NCI-H1092 (cell line): ENCODE measurements at places on chromosomes 4 and X.

DNA sequence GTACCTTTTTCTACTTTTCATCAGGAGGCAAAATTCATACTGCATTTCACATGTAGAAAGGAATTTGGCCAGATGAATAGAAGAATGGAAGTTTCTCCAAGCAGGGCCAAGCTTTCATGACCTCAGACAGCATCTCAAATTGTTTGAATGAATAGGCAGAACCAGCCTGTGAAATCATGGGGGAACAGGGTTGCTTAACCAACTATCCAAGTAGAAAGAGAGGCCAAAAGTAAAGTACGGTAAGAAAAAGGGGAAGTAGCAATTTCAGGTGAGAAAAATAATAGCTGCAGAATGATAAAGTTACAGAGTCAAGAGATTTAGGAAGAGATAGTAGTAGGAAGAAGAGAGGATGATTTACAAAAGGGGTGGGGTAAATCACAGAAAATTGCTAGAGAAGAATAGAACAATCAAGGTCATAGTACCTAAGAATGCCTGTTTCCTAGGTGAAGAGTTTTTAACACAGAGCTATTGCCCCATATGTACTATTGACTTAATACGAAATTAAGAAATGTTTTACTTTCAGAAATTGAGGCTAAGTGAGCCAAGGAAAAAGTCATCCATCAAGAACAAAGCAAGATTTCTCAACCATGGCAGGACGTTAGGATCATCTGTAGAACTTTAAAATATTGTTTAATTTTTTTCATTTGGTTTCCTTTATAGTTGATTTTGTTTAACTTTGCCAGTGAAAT is 177.1 kb upstream of the TET2 start:
- no peak for DNase-seq

- no peak for DNase-seq
Observed at GRCh38 chr4:21744046-21744445, 204.5 kb downstream of the KCNIP4 start.

GRCh38 chr4:78379040-78379439 is 172.5 kb upstream of the ANXA3 start:
- DNase-seq = no peak

DNA sequence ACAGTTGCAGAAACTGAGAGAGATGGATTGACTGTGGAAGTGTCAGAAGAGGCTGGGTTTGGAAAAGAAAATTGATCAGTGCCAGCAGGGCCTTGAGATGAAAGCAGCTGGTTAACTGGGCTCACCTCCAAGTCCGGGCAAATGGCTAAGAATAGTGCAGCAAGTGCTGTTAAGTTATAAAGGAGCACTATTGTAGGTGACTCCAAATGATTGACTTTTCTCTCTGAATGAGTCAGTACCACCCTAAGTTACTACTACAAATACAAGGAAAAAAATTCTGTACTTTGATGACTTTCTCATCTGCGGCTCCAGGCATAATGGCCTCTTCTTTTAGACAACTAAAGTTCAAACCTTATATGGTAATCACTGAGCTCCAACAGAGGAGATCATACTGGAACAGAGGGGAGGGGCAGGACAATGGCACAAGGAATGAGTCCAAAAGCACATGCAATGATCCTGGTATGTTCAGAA is 733.4 kb upstream of the INTU start:
- no peak for DNase-seq

- DNase-seq = no peak
Observed at GRCh38 chrX:122440832-122441231, 743.2 kb upstream of the GRIA3 start.

DNA sequence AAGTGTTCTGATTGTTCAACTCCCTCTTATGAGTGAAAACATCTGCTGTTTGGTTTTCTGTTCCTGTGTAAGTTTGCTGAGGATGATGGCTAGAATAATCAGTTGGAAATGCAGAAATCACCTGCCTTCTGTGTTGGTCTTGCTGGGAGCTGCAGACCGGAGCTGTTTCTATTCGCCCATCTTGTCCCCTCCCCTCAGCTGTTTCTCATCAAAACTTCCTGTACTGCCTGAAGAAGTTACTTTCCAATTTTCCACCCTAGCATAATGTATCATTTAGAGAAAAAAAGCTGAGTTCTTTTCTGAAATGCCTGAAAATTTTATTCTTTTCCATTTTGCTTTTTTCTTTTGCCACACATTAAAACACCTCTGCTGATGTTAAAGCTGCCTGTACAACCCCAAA is 167.6 kb downstream of the TEX13A start:
- no peak for DNase-seq

- DNase-seq = no peak
Observed at GRCh38 chr4:78863991-78864390, 75.2 kb downstream of the PAQR3 start.

DNA sequence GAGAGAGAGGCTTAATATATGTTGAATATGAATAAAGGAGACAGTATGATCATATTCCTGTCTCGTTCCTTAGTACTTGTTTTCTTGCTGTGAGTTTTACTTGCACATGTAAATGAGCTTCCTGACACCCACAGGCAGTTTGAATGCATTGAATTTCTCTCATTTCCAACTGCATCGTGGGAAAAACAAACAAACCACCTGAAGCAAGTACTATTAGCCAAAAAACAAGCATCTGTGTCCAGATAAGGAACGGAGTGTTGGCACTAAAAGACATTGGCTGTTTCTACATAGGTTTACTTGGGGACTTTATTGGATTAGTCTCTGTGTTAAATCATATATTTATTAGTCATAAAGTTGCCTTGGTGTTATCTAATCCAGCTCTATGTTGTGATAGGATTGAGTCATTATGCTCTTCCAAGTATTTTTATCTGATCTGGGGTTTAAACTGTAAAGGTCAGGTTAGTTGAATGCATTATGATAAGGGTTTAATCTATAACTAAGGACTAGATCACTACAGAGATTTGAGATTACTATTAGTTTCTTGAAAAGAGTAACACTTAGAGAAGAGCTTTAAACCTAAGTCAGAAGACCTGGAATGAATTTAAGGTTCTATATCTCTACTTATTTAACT is 339.0 kb upstream of the SPANXN4 start:
- DNase-seq = no peak

DNA sequence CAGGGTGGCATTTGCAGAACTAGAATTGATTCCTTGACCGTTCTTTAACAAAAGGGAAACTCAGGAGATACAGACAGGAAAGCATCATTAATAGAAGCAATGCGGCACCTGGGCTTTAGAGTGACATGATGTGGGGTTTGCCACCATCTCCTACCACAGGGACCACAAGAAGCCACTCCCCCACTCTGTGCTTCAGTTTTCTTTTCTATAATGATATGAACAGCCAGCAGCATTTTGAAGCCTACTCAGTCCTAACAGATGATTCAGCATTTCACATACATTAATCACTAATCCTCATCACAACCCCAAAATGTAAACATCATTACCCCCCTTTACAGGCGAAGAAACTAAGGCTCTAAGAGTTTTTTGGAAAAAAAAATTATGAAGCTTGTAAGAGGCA is 22.9 kb downstream of the CCDC149 start:
- no peak for DNase-seq

DNA sequence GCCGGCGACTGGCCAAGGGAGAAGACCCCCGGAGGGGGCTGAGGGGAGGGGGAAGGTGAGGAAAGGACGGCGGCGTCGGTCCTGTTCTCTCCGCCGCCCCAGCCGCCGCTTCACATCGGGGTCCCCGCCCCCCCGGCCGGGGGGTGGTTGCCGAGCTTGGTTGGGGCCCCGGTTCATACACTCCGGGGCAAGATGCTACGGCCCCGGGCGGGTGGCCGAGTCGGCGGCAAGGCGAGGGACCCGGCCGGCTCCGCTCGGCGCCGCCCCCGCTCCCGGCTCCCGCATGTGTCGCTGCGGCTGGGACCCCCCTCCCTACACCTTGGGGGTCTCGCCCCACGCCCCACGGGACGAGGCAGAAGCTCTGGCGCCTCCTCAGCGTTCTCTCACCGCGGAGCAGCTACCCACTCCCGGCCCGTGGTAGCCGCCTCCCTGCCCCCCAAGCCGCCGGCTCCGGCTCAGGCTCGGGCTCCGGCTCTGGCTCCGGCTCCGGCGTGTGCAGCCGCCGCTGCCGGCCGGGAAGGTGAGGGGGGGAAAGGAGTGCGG is 461 bp downstream of the FBXW7 start:
- no peak for DNase-seq
